Right hindlimb (tissue), 1 donor: ENCODE measurements at places on chromosomes 11 and 22.

DNA sequence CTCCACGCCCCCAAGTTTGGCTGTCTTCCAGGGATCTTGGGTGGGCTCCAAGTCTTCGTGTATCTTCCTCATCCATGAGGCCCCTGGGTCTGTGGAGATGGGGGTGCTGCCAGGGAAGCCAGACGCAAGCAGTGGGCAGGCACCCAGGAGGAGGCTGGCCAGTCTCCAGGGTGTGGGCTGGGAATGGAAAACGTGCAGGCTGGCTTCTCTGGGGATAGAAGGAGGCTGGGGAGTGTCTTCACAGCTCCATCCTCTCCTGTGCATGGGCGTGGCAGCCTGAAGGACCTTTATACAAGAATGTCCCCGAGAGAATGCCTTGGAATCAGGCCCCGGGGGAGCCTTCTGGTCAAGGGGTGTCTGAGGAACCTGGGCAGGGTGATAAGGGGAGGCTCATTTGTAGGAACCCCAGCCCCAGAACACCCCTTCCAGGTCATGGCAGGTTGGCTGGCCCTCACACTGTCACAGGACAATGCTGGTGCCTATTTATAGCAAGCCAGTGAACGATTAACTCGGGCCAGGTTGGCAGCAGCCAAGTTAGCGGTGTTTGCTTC is 14.0 kb downstream of the SGSM1 start:
- peak; percentile 49 for DNase-seq

- DNase-seq: no peak
Observed at GRCh38 chr11:32487270-32487669, 51.9 kb upstream of the WT1 start.

GRCh38 chr11:71329786-71330185 is 77.4 kb upstream of the SHANK2 start:
- DNase-seq: no peak

GRCh38 chr22:19169947-19170318 is 8.6 kb downstream of the SLC25A1 start:
- DNase-seq: no peak

GRCh38 chr11:127471662-127472061 is 471.1 kb upstream of the KIRREL3 start:
- no peak for DNase-seq

DNA sequence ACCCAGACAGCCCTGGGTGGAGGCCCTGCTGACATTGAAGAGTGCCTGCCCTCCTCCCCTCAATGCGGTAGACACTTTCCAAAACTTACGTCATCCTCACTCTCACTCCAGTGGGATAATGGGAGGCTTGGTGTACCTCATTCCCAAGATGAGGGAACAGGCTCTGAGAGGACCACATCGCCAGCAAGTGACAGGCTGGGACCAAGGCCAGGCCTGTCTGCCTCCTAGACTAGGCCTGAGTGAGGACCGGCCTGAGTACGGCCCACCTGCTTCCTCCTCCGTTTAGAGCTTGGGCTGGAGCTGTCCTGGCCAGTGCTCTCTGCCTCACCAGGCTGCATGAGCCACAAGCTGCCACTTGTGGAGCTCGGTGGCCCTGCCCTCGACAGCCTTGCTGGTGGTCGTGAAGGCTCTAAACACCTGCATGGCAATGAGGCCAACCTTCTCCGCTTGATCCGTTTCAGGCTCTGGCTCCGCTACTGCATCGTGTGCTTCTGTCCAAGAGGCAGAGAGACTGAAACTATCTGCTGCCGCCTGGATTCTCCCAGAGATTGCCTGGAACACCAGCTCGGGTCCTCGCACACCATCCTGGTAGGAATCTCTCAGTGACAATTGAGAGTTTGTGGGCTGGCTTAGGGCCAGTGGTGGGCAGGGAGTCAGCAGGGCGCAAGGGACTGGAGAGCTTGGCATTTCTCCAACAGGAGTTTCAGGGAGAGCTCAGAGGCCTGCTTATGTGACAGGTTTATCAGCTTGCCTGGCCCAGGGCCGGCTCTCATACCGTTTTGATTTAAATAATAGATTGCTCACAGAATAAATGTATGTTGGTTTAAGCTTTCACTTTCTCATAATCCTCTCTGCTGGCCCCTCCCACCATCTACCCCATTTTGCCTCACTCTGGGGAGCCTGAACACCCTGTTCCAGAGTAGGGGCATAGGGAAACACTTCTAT is 9.4 kb downstream of the LRRC75B start:
- DNase-seq: no peak

DNA sequence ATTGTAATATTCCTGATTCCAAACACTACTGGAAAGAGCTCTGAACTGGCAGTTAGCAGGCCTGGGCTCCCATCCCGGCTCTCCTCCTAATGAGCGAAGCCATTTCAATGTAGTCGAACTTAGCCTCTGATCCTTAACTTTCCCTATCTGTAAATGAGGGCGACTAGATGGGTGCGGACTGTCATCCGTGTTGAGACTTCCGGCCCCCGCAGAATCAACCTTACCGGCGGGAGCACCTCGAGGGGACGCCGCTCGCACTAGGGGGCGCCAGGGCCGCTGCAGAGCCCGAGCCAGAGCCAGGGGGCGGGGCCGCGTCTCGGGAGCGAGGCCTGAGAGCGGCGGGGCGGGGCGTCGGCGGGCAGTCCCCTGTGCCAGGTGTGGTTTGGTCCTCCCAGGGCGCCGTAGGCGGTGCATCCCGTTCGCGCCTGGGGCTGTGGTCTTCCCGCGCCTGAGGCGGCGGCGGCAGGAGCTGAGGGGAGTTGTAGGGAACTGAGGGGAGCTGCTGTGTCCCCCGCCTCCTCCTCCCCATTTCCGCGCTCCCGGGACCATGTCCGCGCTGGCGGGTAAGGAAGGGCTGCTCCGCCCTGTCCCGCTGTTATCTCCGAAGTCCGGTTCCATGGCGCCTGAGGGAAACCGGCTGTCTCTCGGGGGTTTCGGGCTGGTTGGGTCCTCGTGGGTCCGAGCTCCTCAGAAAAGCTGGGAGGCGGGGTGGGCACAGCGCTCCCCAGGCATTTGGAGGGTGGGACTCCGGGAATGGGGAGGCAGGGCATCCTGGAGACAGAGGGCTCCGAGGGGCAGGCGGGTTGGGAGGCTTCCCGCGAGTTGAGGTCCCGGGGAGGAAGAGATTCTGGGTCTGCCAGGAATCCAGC is at the start of gene LIMK2:
LIMK2 (plus strand) TSS at position 437 of the 869 bp plus-strand sequence; CDS start at position 548, 111 bp downstream.
- peak; percentile 93 for DNase-seq
